CD4-positive, alpha-beta T cell treated with Interleukin-17A for 1 hour (primary cell): ENCODE measurements at places on chromosomes 1 and 21.

DNA sequence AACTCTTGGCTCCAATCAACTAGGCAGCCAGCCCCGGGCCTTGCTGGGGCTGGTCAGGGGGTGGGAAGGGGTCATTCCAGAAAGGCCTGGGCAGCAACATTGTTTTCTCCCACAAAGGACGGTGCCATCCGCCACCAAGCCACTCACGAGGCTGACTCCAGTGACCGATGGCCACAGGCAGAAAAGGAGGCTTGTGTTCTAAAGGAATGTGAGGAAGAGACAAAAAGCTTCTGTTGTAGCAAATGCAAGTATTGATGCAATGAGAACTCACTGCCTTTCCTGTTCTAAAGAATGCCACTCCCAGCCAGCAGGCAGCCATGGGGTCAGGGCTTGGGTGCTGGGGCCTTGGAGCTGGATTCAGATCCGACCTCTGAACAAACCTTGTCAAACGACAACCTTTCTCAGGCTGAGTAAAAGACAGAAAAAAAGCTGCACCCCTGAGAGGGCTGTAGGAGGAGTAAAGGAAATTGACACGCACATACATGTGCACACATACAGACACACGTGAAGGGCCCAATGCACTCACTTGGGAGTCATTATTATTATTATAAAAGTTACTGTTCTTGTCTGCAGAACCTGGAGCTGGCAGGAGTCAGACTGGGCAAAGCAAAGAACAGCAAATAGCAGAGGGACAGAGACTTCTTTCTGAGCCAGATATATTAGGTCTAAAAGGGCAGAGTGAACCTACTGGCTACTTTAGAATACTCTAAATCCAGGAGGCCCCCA, 13.9 kb upstream of the PRMT2 start:
- no peak for DNase-seq

DNA sequence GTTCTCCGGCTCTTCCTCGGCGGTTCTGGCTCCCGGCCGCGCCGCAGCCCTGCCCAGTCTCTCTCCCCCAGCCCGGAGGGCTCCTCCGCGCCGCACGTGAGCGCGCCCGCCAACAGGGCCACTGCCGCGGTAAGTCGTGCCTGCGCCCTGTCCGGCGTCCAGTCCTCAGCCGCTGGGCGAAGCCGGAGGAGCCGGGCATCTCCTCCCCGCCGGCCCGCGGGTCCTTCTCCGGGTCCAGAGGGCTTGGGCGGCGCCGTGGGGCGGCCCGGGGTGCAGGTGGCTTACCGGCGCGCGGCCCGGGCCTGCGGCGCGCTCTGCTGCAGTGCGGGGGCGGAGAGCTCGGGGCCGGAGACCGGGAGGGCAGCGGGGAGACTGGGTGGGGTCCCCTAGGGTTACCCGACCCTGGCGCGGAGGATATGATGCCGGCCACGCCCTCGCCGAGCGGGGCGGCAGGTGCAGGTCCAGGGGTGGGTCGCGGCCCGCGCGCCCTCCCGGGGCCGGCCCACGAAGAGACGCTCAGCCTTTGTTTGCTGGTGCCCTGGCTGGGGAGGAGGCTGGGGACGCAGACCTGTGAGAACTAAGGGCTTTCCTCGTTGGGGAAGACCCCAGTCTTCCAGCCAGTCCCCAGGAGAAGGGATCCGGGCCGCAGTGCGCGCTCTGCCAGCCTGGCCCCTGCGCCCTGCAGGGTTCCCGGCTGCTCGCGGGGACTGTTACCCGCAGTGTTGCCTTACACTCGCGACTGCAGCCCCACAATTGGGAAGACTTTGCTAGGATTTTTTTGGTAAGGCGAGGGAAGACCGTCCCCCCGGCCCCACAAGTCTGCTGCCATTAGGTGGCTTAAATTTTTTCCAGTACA, at the start of gene DOP1B:
DOP1B (plus strand) TSS at position 10 of the 856 bp plus-strand sequence. CDS start 7,910 bp downstream, outside the sequence.
- no peak for DNase-seq

GRCh38 chr1:209598227-209598626, 14.7 kb downstream of the CAMK1G start:
- no peak for DNase-seq

GRCh38 chr1:147757015-147757990, 3.1 kb downstream of the GJA5 start:
- DNase-seq = no peak

DNA sequence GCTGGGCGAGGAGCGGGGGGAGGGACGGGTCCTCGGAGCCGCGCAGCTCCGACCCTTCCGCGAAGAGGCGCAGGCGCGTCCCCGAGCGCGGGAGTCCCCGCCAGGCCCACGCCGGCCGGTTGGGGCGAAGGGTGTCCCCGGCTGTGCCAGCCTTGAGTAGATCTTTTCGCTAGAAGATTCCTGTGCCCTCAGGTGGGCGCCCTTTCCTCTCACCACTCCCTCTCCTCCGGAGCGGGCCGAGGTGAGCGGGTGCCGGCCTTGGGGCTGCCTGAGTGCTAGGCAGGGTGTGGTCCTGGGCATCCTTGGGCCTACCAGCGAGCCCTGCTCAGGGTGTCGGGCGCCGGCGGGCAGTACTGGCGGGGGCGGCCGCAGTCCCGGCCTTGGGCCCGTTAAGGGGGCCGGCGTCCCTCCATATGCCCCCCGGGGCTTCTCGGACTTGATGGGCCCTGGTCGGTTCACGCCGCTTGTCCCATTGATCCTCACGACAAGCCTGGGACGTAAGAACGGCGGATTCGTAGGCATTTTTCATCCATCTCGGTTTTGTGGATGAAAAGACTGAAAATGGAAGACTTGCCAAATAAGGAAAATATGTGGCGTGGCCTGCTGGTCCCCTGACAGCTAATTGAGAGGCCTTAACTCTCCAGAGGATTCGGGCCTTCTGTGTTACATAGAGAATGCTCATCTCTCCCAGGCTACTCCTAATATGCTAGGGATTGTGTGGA, 712 bp downstream of the DEGS1 start:
- peak; percentile 67 for DNase-seq

DNA sequence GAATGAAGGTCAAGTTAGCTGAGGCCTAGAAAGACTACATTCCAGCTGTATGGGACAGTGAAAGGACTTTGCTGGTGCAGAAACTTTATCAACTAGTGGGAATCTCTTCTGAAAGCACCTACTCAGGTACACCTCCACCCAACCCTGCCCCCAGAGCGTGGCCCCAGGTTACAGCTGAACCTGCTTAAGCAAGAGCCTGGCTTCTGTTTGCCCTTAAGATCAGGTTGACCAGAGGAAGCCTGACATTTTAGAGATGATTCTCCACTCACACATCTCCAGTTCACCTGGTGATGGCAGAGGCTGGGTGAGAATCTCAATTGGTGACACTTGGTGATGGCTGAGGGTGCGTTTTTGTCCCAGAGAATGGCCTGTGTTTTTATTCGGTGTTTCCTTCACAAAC, 24.0 kb downstream of the ELAPOR1 start:
- no peak for DNase-seq

- no peak for DNase-seq
Measured at GRCh38 chr1:222285526-222285925, 262.4 kb downstream of the HHIPL2 start.

- no peak for DNase-seq
Measured at GRCh38 chr1:151613282-151613780, 1.5 kb downstream of the SNX27 start.

- peak; percentile 77 for DNase-seq
Measured at GRCh38 chr1:41666981-41667631, 182.6 kb upstream of the EDN2 start.

GRCh38 chr1:183300828-183301227, 114.8 kb downstream of the LAMC2 start:
- DNase-seq = no peak

- DNase-seq = no peak
Measured at GRCh38 chr1:55309786-55310504, 94.8 kb upstream of the USP24 start.

DNA sequence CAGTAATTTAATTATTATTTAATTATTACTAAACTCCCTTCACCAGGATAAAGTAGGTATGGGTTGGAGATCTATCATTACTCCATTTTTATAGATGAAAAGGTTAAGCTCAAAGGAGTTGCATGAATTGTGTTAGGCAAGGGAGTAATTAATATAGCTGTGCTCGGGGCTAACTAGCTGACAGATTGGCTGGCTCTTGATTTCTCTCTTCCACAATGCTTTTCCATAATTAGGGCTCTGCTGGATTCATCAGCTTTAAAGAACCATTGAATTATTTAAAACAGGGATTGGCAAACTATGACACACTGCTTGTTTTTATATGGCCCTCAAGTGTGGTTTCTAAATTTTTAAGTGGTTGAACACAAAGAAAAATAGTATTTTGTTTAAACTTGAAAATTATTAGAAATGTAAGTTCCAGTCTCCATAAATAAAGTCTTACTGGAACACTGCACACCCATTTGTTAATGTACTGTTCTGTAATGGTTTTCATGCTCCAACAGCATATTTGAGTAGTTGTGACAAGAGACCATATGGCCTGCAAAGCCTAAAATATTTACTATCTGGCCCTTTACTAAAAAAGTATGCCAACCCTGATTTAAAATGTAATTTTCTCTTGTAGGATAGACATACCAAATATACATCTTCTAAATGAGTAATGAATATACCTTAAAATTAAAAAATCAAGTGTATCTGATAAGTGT, 76.4 kb downstream of the GDAP2 start:
- no peak for DNase-seq

DNA sequence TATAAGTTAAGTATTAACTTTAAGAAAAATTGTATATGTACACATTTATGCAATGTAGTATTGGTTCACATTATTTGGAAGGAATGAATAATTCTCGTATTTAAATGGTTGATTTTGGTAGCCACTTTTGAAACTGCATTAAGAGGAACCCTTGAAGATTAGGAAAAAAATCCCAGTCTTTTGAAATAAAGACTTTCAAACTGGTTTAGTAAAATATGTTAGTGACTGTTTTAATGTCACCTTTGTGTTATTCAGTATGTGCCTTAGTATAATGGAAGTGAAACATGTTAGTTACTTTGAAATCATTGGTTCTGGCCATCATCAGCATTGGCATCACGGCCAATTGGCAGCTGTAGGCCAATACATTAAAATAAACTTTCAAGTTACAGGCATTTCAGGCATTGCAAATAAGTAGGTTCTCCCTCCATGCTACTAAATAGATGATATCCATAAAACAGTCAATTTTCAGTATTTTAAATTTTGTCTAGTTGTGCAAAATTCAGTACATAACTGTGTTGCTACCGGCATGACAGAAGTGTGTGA, 4.4 kb downstream of the MIER1 start:
- DNase-seq = peak; percentile 32

- DNase-seq = no peak
Measured at GRCh38 chr1:22717037-22717760, 6.6 kb downstream of the EPHB2 start.

DNA sequence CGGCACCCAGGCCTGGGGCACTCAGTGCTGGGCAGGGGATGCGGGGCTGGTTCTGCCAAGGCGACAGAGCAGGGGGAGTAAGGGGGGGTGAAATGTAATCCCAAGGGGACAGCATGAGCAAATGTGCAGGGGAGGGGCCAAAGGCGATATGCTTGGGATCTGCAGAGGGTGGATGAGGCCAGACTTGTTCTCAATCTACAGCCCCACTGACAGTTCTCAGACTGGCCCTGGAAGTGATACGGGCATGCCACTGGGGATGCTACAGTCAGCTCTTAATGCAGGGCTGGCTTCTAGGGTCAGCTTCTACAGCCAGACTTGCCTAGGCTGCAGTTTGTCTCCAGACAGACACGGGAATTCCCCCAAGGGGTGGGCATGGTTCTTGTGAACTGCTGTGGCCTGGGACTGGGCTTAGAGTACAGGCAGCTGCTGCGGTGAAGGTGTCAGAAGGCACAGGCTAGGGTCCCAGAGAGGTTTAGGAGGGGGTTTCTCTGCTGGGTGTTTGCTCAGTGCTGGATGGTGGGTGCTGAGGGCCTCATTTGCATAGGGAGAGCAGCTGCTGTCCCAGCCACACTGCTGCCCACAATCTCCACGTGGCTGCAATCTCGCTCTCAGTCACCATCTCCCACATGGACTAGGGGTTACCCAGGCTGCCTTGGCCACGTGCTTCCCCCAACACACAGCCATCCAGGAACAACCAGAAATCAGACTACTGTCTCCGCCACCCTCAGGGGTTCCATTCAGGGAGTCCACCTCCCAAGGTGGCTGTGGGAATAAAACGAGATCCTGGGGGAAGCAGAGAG, 190.1 kb downstream of the HIVEP3 start:
- DNase-seq = peak; percentile 74

DNA sequence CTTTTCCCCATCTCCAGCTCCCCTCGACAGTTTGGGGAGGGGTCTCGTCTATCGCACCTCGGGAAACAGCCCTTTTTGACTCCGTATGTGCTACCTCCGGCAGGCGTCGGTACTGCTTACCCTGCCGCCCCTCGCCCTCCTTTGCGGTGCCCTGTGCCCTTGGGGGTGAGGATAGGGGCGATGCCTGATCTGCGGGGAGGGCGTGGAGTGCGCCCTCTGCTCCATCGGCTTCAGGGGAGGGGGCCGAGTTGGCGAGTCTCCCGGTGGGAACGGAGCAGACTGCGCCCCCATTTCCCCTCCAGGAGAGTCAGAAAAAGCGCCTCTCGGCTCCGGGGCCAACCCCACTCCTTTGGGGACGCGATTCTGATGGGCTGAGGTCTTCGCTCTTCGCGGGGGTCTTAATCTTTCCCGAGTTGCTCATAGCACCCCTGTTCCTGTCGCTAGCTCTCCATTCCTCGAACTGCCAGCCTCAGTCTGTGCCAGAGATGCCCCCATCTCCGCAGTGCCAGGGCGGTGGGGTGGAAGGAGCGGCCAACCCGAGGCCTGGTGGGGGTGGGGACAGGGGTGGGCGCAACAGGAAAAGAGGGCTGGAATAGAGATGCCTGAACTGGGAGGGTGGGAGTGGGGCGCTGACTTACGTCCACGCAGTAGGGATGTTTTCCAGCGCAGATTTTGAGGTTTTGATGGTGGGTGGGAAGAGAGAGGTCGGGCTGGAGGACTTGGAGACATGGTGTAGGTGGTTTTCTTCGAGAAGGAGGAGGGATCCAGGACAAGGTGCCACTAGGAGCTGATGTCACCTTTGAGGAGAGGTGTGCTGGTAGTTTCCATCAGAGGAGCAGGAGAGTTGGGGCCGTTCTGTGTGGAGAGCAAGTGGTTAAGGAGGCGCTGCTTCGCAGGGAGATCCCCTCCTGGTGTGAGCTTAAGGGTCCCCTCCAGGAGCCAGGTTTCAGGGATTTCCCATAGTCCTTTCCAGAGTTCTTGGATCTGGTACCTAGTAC, 674 bp downstream of the PPFIA4 start:
- DNase-seq = no peak

DNA sequence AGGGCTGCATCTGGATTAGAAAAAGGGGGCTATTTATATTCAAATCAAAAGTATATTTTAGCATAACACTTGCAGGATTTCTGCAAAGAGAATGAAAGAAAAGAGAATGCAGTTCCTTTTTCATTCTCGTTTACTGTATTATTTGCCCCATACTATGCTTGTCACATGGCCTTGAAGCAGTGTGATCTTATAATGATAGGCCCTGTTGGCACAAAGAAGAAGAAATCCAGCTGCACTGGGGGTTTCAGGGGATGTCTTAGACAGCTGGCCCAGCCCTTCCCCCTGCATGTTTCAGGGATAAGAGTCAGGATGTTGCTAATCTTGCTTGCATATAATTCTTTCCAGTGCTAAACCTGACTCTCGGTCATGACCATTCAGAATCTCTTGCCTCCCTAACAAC, 369.5 kb downstream of the SEC16B start:
- DNase-seq = no peak

DNA sequence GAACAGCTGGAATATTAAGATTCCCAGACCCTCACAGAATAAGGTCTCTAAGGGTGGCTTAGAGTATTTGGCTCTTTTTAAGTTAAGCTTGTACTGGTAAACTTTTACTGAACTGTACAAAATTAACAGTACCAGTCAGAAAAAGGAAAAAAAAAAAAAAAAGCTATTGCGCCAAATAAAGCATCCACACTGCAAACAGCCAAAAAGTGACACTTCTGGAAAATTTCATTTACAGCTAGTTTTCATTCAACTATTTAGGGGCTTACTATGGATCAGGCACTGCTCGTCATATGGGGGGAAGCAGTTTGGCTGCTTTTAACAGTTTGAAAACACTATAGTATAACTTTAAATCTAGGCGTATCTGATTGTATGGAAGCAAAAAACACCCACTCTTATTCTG, 139.6 kb downstream of the EIF4G3 start:
- no peak for DNase-seq
